ENCODE measurements at places on chromosomes 5 and 9.

- no peak for DNase-seq
Observed at GRCh38 chr9:5563886-5564285, 53.6 kb downstream of the PDCD1LG2 start.

GRCh38 chr5:180098991-180099732, 27.6 kb upstream of the RNF130 start:
- DNase-seq, result no peak

DNA sequence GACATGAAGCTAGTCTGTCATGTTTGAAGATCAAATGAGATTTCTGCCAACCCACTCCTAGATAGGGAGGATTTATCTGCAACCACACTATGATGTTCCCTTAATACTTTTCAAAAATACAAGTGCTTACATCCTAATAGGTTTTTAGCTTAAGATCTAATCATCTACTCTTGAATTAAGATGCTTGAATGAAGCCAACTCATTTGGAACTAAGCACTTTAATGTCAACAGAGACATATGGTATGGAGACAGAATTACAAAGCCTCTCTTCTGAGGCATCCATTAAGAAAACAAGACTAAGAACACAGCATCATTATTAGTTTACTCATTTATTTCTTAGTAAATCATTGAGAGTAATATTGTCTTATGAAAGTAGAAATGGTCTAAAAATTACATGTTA, 139.3 kb upstream of the NFIB start:
- no peak for DNase-seq

DNA sequence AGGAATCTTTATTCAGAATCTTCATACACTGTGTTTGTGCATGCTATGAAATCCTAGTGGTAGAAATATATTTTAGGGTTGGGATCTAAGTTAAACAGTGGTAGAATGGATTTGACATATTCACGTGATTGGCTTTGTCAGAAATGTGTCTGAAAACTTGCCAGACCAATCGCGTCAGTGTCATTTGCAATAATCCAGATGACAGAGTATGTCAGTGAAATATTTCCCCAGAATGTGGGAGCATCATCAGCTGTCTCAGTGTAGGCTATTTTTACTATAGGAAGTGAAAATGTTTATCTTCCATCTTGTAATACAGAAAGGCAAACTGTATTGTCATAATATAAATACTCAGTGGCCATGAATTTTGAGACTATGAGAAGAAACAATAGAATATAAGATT, 220.6 kb upstream of the EDIL3 start:
- no peak for DNase-seq

DNA sequence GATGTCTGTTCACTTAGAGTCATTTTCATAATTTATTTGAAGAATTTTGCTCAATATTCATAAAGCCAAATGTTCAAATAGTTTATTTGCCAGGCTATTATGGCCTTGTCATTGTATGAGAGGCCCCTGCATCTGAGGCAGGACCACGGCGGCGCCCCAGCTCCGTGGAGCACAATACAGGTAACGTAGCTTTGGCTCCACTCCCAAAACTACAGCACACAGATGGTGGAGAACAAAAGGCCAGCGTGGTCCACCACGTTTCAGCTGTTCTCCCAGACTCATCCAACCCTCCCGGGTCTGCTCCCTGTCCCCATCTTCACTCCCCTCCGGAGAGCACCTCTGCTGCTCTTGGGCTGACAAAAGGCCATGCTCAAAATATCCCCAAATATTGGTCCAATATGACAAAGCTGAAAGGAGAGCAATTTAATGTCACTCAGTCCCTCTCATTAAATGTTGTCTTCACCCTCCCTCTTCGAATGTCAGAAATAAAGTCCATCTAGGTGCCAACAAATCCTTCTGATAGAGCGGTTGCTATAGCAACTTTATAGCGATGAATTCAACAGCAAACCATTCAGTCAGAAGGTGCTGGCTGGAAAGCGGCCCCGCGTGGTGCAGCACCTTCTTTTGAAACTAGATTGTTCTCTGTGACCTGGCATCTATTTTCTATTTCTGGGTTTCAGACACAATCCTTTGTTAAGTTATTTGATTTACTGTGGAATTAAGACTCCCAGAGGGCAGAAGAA, 504.3 kb downstream of the ARHGEF28 start:
- DNase-seq, result no peak

- no peak for DNase-seq
Observed at GRCh38 chr5:30890377-30890776, 303.1 kb upstream of the CDH6 start.
